Stomach (tissue), 19 donors: ENCODE measurements at places on chromosomes 5 and 9. TPM values are rescaled to one million over a fixed set of nuclear protein-coding genes. Genes with fewer than 3 reads are reported as not detected.

DNA sequence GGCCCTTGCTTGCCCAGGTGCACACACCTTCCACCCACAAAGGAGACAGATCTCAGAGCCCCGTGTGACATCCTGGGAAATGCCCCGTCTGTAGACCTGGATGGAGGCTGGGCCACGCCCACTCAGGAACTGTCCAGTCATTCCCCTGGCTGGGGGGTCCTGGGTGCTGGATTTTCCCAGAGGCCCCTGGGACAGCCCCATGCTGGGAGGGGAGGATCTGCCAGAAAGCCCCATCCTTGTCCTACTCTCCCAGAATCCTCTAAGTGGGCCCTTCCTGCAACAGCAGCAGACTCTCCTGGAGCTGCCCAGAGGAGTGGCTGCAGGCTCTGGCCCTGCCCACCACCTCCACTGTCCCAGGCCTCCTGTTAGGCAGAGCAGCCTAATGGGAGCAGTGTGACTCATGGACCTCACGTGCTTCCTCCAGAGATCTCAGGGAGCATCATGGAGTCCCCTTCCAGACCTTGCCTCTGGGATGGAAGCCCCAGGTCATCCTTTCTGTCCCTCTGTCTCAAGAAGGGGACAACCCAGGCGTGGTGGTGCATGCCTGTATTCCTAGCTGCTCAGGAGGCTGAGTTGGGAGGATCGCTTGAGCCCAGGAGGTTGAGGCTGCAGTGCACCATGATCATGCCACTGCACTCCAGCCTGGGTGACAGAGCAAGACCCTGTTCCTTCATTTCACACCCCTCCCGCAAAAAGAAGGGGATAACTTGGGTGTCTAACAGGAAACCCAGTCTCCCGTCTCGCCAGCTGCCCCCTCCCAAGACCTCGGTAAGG lies 51.7 kb downstream of the JADE2 start:
- no peak for DNase-seq

Gene LVRN
- total RNA-seq: not detected

DNA sequence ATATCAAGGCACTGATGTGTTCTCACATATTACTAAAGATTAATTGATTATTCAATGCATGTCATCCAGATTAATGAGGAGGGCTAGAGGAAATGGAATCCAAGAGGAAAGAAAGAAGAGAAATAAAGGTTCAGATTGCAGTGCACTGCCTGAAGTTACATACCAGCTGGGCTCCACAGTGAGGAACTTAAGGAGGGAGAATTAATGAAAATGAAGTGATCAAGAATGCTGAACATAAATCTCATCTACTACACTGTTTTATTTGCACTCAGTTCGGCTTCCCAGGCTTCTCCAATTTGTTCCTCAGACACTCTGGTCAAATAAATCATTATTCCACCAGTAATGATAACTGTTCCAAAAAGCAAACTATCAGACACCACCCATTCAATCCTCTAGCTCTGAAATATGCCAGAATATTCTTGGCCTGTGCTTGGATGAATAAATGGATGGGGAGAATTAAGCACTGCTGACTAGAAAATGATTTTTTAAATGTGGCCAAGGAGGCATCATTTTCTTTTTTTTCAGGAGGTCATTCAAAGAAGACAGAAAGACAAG lies 88.6 kb upstream of the FBN2 start:
- peak; percentile 25 for DNase-seq

DNA sequence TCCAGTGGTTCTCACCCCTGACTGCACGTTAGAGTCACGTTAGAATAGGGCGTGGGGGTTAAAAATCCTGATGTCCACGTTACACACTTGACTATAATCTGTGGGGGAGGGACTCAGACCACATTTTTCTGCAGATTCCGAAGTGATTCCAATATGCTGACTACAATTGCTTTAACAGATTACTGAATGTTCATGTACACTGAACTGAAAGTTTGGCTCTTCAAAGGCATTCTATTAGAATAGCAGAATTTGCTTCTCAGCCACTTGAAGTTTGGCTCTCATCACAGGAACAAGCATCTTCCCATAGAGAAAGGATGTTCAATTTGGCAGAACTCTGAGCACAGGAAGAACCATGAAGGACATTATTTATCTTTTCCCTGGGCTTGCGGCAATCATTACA lies 84.5 kb downstream of the HAPLN1 start:
- DNase-seq: peak; percentile 45

DNA sequence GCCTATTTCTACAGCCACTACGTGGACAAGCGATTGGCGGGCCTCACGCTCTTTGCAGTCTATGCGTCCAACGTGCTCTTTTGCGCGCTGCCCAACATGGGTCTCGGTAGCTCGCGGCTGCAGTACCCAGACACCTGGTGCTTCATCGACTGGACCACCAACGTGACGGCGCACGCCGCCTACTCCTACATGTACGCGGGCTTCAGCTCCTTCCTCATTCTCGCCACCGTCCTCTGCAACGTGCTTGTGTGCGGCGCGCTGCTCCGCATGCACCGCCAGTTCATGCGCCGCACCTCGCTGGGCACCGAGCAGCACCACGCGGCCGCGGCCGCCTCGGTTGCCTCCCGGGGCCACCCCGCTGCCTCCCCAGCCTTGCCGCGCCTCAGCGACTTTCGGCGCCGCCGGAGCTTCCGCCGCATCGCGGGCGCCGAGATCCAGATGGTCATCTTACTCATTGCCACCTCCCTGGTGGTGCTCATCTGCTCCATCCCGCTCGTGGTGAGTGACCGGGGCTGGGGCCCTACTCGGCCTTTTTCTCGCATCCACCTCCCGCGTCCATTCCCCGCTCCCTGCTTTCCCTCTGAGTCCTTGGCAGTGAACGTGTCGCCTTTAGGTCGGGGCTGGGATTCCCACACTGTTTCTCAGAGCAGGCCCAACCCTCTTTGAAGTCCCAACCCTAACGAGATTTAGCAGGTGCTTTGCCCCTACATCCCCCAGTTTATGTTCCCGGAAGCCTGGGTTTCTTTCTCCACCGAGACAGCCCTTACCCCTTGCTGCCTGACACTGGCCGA lies 1.8 kb downstream of the PTGER4 start:
- peak; percentile 44 for DNase-seq

Gene ZNF782
- 32.7 TPM for total RNA-seq

GRCh38 chr5:151068433-151069197 lies 12.2 kb downstream of the TNIP1 start:
- DNase-seq: peak; percentile 32

Gene PTPRD
- total RNA-seq: 3.5 TPM
